ENCODE measurements at places on chromosomes 12 and 14.
A peak's percentile ranks its signal among the peaks of the same experiment; 100 is the strongest.

DNA sequence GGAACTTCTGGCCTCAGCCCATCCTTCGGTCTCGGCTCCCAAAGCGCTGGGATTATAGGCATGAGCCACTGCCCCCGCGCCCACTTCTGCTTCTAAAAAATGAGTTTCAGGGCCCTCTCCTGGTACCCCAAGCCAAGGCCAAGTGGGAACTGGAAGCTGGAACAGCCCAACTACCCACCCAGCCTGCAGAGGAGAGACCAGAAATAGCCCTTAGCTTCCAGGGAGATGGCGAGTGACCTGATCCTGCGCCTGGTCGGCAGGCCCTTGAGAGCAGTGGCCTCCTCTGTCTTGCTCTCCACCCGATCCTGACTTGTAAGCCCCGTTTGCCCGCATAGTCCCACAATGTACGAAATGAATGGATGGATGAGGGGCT is 31.2 kb upstream of the PLEKHG6 start:
- DNase-seq = no peak

GRCh38 chr14:76305268-76305826 is 70.6 kb upstream of the ESRRB start:
- no peak for DNase-seq

DNA sequence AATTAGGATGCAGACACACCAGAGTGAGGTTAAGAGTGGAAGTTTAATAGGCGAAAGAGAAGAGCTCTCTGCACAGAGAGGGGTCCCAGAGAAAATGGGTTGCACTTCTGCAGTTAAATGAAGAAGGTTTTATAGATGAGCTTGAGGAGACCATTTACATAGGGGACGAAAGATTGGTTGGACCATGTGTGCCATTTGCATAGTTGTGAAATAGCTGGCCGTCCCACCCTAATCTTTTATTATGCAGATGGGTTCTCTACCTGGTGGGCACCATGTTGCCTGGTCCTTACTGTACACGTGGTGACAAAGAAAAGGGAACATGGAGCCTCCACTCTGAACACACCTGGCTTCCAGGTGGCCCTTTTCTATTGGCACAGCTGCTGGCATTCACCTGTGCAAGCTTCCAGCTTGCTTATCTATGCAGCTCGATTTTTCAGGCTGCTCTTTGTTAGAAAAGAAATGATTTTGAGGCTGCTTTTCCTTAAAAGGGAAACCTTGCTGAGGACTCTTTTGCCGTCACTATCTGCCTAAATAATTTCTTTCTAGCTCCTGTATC is 67.1 kb upstream of the SRSF5 start:
- no peak for DNase-seq

DNA sequence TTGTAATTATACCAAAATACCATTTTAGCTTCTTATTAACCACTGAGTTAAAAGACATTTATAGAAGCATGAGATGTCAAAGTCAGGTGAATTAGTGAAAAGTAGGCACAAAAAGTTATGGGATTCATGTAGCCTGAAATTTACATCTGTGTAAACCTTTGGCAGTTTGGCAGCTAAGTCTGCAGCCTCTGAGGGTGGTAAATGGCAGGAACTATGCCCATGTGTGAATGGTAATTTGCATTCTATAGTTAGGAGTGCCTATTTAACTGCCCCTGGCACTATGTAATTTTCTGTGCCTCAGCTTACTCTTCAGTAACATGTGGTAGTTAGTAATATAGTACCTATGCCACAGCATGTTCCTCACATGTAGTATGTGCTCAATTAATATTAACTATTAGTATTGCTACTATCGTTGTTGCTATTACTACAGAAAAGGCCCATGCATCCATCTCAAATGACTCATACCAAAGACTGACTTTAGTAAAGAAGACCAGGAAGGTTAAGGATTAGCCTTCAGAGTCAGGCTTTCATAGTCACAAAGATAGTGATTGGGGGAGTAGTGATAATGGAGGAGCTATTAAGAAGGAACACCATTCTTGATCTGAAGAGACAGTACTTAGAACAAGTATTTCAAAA is 258.7 kb upstream of the BTG1 start:
- no peak for DNase-seq

- peak; percentile 98 for DNase-seq
Observed at GRCh38 chr12:87756111-87756510, 273.1 kb downstream of the C12orf50 start.

- no peak for DNase-seq
Observed at GRCh38 chr14:100586403-100587085, 673 bp downstream of the BEGAIN start.

- no peak for DNase-seq
Observed at GRCh38 chr14:76953311-76953945, 75.1 kb downstream of the IRF2BPL start.

- DNase-seq = no peak
Observed at GRCh38 chr14:59463787-59464485, 1.2 kb downstream of the GPR135 start.

GRCh38 chr12:28776913-28777422 is 372.1 kb upstream of the FAR2 start:
- no peak for DNase-seq

DNA sequence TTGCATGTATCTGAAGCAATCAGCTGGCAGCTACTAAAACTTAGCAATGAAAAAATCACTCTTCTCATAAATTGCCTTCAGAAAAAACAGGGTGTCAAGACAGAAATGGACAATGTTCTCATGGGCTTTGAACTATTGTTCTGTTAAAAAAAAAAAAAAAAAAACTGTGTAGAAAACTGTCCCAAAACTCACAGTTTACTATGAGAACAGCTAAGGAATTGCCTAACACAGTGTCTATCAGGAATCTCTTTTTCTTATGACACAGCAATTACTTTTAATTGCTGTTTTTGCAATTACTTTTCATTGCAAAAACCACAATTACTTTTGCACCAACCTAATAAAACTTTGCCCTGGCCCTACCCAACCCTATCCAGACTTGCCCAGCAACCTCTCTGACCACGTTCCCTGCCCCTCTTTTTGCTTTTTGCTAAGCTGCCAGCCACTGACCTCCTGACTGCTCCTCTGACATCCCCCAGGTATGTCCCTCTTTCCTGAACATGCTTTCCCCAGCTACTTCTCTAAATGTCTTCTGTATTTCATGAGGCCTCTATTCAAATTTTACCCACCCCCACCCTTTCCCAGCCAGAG is 68.0 kb upstream of the SLCO1C1 start:
- no peak for DNase-seq

DNA sequence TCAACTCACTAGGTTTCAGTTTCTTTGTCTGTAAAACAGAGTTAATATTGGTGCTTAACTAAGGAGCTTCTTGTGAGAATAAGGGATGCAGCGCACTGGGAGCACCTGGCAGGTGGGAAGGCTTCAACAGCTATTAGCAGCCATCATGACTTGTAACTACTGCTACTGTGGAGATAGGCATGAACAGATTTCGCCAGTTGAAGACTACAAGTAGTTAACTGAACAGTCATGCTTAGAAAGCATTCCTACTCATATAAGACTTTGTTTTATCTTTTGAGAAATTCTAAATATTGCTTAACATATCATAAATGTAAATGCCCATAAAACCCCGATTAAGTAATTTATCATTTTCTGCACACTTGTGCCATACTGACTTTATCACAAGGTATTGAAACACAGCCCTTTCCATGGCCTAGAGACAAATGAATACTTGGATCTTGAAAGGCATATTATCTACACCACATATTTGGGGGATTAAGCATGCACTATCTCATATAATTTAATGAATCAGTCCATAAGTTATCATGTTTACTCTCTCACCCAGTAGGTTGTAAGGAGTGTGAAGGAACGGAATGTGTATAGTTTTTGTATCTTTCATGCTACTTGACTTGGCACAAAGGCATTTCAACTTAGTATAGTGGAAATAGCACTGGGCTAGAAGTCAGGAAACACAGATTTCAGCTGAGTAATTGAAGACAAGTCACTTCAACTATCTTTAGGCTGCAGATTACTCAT is 16.1 kb downstream of the NTN4 start:
- DNase-seq = peak; percentile 75

Measured in AG04449 (cell line).